ENCODE measurements at places on chromosomes 5 and 9. TPM values are rescaled to one million over a fixed set of nuclear protein-coding genes. Genes with fewer than 3 reads are reported as not detected.
A peak's percentile ranks its signal among the peaks of the same experiment; 100 is the strongest.

Gene ECM2
- total RNA-seq, result not detected

Gene SNX18
- total RNA-seq, result 6.3 TPM

Gene KIF27
- total RNA-seq, result 9.1 TPM

Gene CNTLN
- not detected for total RNA-seq

Gene PLEKHG4B
- 0.31 TPM for total RNA-seq

Gene FAM78A
- 35.0 TPM for total RNA-seq

Gene FBP1
- total RNA-seq, result 63.9 TPM

Gene SHISAL2B
- not detected for total RNA-seq

Gene KCNN2
- not detected for total RNA-seq

Gene FGF1
- not detected for total RNA-seq

Gene UGT3A1
- not detected for total RNA-seq

Gene GPR107
- 24.3 TPM for total RNA-seq

Gene ATG10
- 14.8 TPM for total RNA-seq

Gene RNF208
- total RNA-seq, result 4.4 TPM

GRCh38 chr5:16160706-16161105, 18.9 kb downstream of the MARCHF11 start:
- DNase-seq, result peak; percentile 57

DNA sequence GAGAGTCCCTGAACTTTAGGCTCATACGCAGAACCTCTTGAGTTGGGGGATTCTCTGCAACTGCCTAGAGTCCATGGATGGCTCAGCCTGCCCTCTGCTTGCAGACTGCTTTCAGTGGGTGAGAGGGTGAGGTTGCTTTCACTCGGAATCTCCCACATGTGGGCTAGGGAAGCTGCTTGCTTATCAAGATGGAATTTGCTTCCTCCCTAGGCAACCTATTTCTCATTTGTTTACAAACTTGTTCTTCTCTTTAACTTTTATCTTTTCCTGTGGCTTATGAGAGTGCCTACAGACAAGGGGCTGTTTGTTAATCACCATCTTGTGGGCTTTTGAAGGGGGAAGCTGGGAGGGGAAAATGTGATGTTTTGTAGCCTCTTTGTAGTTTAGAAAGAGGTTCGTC, 10.0 kb downstream of the TLE4 start:
- DNase-seq, result no peak

DNA sequence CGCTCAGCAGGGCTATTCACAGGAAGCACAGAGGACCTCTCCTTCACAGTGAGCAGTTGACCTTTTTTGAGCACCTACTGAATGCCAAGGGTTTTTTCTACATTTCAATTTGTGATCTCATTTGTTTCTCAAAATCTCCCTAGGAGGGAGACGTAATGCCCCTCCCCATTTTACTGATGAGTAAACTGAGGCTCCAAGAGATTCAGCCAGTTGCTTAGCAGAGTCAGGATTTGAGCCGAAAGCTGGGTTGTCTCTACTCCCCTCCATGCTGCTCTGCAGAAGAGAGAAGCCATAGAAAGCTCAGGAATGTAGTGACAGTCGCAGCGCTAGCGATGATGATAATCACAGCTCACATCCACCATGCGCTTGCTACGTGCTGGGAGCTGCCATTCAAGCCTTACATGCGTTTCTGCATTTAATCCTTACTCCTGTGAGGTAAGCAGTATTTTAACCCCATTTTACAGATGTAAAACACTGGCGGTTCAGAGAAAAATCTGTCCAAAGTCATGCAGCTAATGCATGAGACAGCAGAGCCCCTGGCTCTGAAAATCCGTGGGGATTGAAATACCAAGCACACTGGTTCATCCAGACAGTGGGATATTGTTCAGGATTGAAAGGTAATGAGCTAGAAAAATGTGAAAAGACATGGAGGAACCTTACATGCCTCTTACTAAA, 33.8 kb downstream of the ERGIC1 start:
- DNase-seq, result no peak

DNA sequence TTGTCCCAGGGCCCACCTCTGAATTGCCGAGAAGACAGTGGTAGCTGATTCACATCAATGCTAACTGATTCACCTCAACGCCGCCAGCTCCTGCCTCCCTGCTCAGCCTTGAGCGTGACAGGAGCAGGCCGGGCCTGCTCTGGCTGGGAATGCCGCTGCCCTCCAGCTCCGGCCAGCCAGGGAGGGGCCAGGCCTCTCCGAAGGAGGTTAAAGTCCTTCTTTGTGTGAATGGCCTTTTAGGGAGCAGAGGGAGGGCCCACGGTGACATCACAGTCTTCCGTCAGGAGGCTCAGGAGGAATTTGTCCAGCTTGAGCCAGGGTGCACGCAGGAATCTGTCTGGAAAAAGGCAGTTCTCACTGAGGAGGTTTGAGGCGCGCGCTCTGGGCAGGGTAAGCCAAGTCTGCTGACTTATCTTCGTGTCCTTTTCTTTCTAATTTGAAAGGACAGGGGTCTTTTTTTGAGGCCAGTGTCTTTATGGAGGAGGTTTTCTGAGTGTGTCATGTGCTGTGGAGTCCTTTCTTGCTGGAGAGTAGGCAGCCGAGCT, 82.7 kb downstream of the C9orf152 start:
- no peak for DNase-seq

GRCh38 chr5:150778517-150779396, at the start of gene SMIM3:
TSS of gene SMIM3 (plus strand) at chr5:150778757. CDS start at chr5:150795441, 16,684 bp downstream.
- no peak for DNase-seq

DNA sequence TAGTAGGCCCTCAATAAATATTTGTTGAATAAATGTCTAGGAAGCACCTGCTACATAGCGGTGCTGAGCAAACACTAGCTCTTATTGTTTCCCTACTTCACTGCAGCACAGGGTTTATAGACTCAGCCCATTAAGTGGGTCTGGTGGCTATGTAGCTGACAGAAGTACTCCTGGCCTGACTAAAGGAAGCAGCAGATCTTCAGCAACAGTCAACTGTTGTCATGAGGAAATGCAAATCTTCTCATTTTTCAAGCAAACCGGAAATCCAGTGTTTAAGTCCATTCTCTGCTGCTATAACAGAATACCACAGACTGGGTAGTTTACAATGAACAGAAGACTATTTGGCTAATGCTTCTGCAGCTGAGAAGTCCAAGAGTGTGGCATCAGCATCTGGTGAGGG, 2.8 kb upstream of the TEX10 start:
- peak; percentile 45 for DNase-seq

DNA sequence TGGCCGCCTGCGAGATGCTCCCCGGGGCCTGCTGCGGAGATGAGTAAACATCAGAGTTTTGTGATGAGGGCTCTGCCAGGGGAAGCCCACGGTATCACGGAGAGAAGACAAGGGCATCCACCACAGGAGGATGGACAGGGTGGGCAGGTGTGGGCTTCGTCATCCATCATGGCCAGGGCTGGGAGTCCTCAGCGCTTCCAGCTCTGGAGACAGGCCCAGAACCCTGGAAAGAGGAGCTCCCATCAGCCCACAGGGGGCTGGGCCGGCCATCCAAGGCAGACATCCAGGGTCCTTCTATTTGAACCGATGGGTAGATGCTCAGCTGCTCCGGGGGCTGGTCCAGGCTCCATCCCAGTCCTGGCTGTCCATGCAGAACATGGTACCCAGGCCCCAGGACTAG, 22.1 kb upstream of the FCN1 start:
- DNase-seq, result no peak

DNA sequence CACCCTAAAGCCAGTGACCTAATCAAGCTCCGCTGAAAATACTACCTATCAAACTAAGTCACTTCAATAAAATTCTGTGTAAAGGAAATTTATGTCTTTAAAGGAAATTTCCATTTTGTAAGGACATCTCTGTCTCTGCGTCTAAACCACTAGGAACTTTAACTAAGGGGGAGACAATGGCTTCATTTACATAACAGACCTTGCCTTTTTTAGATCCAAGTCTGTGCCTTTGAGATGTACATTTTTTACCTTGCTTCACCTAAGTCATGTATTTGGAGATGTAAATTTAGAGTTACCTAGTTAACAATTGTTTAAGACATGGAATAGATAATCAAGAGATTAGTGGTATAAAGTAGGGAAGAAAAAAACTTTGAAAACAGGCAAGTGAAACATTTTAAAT, 10.2 kb upstream of the GLT6D1 start:
- DNase-seq, result no peak

DNA sequence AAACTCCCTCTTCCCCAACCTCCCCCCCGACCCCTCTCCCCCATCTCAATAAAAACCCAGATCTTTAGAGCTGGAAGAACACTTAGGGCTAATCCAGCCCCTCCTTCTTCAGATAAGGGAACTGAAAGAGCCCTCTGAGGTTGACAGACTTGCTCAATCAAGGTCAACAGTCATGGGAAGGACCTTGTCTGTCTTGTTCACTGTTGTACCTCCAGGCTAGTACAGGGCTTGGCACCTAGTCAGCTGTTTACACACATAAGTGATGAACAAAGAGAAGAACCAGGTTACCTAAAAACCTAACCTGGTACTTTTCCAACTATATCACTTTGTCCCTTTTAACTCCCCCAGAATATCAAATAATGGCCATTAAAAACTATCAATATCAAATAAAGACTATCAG, 2.4 kb downstream of the TTC39B start:
- DNase-seq, result no peak

GRCh38 chr5:81914696-81915095, 57.1 kb upstream of the ATG10 start:
- DNase-seq, result no peak

DNA sequence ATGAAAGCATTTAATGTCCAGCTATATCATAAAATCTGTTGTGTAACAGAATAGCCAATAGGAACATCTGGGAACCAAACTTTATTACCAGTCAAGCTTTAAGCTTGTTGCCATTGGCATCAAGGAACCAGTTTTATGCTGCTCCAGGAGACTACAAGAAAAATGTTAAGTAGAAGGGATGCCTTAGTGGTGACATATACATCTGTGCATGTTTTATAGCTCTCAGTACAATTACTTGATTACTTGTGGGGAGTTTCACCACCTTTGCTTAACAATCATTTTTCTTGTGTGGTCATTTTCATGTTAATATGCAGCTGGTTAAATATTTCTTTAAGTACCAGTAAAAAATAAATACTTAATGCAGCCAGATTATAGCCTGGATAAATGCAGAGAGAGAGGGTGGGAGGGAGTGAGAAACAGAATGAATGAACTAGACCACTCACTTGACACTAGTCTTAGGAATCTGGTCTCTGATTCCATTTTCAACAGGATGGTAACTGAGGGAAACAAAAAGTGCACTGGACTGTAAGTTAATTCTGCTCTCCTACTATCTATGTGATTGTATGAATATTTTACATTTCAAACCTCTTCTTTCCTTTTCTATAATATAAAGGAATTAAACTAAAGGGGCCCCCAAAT, 35.7 kb upstream of the LURAP1L start:
- no peak for DNase-seq

Data from OCI-LY7 (cell line).